ENCODE measurements at places on chromosomes 1 and 21.

DNA sequence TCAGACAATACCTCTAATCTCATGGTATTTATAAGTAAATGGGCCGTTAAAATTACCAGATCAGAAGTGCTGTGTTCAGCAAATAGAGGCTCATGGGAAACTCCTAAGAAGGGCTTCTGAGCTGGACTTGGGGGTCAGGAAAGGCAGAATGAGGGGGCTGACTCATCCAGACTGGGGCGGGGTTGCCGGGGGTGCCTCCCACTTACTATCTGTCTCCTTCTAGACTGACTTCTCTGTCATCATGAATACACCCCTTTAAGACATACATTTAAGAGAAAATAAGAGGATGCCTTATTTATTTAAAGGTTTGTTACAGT lies 96.0 kb upstream of the ERRFI1 start:
- DNase-seq = no peak

DNA sequence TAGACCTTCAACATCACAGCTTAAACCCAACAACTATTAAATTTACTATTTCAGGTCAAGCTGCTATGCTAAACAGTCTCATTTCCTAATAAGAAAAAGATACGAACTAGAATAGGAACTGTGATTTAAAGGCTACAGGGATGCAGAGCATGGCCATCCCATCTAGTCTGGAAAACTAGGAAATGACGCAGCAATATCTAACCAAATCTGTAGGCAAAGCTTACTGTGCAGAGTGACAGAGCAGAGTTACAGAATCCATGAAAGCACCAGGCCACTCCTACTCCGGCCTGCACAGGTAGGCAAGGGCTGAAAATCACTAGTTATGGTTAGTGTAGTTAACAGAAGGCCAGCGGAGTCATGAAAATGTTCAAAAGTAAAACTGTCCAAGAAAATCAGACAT lies 2.1 kb downstream of the HLCS start:
- DNase-seq = no peak

GRCh38 chr1:15760520-15761211 lies 2.1 kb downstream of the FBLIM1 start:
- no peak for DNase-seq

GRCh38 chr1:162059721-162060120 lies 9.8 kb upstream of the NOS1AP start:
- DNase-seq = no peak

GRCh38 chr1:17671741-17672140 lies 83.4 kb upstream of the ACTL8 start:
- no peak for DNase-seq

DNA sequence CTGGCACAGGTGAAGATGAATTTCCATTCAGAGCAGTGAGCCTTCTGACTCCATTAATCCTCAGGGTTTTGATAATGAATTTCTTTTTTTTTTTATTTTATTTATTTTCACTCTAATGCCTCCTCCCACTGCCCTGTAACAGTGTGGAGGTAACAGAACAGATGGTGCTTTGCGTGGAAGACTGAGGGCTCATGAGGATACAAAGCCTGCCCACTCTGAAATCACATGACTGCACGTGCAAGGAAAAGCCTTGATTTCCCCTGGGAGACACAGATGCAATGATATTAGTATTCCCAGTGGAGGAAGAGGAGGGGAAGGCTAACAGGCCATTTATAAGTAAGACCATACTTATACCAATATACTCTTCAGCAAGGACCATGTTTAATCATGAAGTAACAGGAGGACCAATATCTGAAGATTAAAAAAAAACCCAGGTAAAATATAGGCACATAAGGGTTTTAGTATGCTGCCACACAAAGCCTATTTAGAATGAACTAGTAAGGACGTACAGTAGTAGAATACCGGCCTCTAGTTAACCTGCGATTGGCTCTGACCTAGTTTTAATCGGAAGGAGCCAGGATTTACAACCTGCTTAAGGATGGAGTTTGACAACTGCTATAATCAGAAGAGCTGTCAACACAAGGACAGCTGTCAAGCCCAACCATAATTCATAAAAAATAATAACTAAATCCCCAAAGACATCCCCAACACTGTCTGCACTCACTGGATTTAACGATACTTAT lies 69.6 kb downstream of the LHX4 start:
- no peak for DNase-seq

- no peak for DNase-seq
Measured at GRCh38 chr1:7295946-7296345, 475.1 kb upstream of the VAMP3 start.

DNA sequence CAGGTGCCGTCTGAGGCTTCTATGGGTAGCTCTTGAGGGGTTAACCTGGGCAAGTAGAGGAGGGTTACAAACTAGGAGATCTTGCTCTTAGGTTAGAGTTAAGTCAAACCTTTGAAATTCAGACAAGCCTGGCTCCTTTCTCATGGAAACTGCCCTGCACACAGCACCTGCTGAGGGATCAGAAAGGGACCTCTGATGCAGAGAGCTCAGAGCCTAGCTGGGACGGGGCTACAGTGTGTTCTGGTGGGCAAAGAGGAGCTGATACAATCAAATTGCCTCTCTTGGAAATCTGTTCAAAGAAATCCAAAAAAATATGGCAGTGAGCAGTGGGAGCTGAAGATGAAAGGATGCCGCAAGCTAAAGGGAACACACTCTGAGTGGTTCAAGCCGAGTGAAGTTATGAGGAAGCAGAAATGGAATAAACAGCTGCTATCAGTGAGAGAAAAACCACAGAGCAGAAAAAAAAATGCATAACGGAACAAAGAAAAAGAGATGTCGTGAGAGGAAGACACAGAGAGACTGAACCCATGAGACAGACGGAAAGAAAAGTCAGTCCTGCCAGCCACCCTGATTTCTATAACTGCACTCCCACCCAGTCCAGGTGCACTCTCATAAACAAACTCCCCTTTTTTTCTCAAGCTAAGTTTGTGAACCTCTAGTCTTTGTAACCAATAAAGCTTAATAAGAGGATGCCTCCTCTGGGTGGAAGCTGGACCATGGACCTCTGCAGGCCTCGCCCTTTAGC lies 26.6 kb downstream of the PAFAH2 start:
- DNase-seq = no peak

- no peak for DNase-seq
Measured at GRCh38 chr1:15476927-15477326, 1.0 kb downstream of the CELA2B start.

GRCh38 chr21:43938751-43939442 lies 73.2 kb upstream of the TRAPPC10 start:
- DNase-seq = peak; percentile 84

GRCh38 chr1:33379631-33380354 lies 51.1 kb downstream of the PHC2 start:
- DNase-seq = no peak

DNA sequence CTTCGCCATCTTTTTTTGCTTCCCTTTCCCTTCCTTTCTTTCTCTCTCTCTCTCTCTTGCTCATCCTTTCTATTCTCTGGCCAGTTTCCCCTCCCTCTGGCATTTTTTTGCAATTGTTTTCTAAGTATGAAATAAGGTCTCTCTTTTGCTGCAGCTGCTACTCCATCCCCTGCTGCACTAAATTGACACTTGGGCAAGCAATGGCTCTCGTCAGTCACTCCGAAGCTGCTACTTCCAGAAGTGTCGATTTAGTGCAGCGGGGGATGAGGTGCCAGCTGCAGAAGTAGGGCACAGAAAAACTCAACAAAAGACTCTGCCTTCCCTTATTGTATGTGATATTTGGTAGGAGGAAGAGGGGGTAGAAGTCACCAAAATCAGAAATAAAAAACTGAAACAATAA lies 642.3 kb downstream of the RWDD3 start:
- DNase-seq = no peak

DNA sequence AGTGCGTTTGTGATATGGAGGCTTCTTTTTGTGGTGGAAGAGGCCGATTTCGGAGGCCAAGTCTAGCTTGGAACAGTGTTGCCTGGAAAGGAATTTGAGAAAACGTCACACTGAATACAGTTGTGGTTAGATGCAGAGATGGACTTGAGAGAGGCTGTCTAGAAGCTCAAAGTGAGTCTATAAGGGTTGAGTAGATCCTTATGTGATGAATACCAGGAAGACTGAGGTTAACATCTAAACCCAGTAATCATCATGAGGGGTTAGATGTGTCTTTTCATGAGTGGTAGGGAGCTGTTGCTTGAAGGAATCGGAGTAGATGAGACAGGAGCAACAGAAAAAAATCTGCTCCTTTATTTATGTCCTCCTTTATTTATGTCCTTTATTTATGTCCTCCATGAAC lies 114.6 kb upstream of the IVNS1ABP start:
- DNase-seq = no peak

GRCh38 chr1:223244366-223245103 lies 101.5 kb upstream of the TLR5 start:
- DNase-seq = no peak
